ENCODE measurements at places on chromosomes 16 and 17.

DNA sequence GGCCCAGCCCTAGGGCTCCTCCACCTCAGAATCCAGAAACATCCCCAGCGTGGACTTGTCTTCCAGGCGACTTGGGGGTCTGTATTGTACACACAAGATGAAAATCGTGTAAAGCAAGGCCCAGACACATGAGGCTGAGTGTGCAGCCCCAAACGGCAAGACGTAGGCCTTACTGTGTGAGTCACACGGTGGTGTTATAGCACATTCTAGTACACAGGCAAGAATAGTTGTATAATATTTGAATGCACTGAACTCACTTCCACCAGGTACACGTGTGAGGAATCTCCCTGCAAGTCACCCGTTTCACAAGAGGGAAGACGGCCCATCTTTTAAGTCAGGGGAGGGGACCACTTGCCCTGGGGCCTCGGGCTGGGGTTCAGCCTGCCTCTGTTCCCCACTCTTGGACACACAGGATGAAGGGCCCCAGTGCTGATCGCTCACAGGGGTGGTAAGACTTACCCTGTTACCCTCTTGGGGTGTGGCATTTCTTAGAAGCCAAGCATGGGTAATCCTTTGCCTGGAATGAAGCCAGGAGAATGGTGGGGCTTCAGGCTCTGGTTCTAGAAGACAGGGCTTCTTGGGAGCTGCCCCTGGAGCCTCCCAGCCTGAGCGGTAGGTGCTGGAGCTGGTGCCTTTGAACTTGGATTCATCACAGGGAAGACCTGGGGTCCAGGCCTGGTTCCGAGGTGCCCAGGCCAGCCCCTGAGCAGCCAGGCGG is 71.3 kb downstream of the SREBF1 start:
- no peak for DNase-seq

DNA sequence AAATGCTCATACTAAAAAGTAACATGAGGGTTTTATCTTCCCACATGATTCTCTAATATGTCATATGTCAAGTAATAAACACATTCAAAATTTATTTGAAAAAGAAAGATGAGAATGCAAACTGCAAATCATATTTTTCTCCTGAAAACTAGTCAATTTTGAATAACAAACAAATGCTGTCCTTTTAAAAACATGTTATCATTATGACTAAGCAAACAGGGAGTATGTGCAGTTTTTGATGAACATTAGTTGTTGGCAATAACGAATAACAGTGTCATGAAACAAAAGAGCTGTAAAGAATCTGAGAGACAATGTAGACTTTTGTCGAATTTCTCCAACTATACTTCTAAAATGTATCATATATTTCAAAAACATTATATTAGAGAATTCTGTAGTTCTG is 34.8 kb downstream of the RPGRIP1L start:
- DNase-seq = no peak

GRCh38 chr17:83183145-83183948 is 103.9 kb downstream of the METRNL start:
- no peak for DNase-seq

DNA sequence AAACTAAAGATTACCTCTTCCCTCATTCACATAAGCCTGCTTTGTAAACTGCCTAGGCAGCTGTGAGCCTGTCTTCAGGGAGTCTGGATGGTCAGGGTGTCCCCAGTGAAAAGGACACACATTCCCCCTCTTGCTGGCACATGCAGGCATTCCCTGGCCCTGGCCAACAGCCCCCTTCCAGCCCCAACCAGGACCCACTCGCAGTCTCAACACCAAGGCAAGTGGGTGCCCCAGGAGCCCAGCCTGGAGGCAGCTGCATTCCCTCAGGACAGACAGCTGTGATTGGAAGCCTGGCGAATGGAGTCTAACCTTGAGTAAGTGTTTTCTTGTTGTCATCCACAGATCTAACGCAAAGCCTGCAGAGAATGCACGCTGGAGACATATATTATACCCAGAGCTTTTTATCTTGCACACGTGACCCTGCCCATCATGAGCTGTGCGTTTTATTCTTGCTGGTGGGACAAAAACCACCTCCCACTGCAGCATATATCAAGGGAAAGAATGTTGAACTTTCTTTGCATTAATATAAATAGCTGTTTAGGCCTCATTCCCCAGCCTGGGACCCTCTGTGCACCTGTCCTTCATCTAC is 95.0 kb upstream of the LHX1 start:
- DNase-seq = no peak

DNA sequence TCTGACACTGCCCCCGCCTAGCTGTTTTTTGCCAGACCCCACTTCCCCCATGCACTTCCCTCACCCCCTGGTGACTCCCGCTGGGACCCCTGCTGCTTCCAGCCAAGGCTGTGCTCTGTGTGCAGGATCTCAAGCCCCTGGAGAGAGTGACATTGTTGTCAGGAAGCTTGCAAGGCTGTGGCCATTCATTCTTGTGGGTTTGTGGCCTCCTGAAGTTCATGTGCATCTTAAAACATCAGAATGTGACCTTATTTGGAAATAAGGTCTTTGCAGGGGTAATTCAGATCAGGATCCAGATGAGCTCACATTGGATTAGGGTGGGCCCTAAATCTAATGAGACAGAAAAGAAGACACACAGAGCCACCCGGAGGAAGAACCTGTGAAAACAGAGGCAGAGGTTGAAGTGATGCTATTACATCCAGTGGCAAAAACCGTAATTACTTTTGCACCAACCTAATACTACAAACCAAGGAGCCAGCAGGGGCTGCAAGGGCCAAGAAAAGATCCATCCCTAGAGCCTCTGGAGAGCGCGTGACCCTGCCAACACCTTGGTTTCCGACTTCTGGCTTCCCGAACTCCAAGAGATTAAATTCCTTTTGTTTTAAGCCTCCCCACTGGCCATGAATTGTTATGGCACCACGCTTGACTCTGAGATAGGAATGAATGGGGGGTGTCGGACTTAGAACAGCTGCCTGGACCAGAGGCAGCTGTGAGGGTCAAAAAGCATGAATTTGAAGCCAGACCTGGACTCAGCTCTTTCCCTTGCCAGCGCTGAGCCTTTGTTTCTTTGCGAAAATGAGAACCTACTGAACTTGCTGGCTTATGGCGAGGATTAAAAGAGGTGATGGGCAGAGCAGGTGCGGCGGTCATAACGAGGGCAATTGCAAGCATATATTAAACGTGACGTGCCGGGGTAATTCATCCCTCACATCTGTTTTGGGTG is 75.5 kb downstream of the BMERB1 start:
- DNase-seq = no peak

- DNase-seq = no peak
These were observed 63.8 kb upstream of the RCVRN start for GRCh38 chr17:9968881-9969280.

GRCh38 chr16:55568207-55568606 is 1.7 kb downstream of the CAPNS2 start:
- no peak for DNase-seq

GRCh38 chr16:83420206-83420760 is 387.5 kb upstream of the HSBP1 start:
- DNase-seq = peak; percentile 26

Measured in AML-193 (cell line).